ENCODE measurements at places on chromosomes 12 and 14.
A peak's percentile ranks its signal among the peaks of the same experiment; 100 is the strongest.

GRCh38 chr12:127632461-127632860, 634.5 kb upstream of the TMEM132C start:
- DNase-seq, result no peak

DNA sequence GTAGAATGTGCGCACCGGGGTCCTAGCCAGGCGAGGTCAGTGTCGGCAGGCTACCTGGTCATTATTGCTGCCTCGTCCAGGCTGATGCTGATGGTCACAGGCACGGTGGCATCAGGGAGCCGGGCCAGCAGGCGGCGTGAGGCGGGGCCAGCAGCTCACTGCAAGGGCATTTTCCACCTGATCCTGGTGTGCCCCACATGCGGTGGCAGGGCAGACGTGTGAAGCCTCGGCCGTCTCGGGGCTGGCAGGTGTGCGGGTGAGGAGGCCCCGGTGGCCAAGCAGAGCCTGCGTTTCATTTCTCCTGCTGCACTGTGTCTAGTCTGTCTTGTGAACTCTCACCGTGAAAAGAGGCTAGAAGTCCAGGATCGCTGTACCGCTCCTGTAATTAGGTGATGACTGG, 12.0 kb upstream of the AMN start:
- DNase-seq, result no peak

- DNase-seq, result no peak
Measured at GRCh38 chr12:20101046-20101445, 267.3 kb upstream of the PDE3A start.

DNA sequence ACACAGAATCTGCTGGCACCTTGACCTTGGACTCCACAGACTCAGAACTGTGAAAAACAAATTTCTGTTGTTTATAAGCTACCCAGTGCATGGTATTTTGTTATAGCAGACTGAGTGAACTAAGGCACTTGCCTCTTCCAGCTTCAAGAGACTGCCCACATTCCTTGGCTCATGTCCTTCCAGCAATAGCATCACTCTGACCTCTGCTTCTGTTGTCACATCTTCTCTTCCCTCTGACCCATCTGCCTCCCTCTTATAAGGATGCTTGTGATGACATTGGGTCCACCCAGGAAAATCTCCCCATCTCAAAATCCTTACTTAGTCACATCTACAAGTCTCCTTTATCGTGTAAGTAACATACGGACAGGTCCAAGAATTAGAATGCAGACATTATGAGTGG, 200.4 kb downstream of the PIK3C2G start:
- DNase-seq, result no peak

DNA sequence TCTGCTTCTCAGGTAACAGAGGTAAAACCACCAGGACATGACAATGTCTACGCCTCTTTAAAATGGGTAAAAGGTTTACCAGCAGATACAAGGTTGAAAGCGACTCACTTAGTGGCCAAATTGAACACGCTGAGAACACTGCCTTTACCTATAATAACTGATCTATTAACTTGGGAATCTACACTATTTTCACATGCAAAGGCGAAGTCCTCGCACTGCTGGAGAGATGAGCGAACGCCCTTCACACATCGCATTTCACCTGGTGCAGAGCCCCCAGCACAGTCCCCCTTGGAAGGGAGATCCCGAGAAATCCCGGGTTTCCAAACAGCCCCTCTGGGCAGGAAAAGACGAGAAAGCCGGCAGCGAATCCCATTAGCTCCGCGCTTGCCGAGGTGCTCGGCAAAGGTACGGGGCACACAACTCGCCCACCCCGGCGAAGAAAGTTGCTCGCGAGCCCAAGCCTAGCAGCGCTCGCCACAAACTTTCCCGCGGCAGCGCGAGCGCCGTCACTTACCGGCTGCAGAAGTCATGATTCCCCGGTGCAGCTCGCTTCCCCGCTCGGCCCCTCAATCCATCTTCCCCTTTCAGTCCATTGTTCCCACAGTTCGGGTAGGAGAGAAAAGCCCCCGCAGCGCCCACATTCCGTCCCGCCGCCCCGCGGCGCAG, 423 bp downstream of the FGD6 start:
- no peak for DNase-seq

- DNase-seq, result no peak
Measured at GRCh38 chr12:50088577-50089335, 3.6 kb downstream of the SMARCD1 start.

DNA sequence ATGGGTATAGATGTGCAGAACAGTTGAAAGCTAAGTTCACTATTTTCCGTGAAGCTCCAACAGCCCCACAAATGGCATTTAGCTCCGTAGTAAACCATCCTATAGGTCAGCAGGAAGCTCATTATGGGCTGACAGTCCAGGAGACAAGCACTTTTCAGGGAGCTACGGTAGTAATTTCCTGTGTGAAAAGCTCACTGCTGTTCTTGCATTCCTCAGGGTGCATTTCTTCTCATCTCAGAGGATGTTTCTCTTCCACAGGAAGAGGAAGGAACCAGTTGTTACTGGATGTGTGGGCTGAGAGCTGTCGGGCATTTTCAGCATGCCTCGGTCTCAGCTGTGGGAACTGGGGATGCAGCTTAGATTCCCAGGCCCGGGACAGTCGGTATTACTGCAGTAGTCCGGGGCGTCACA, 72.8 kb downstream of the GALNT4 start:
- no peak for DNase-seq

- DNase-seq, result no peak
Measured at GRCh38 chr12:104138797-104139152, 765 bp upstream of the NFYB start.

- no peak for DNase-seq
Measured at GRCh38 chr12:51188359-51189051, 15.6 kb upstream of the TFCP2 start.

- DNase-seq, result no peak
Measured at GRCh38 chr12:116637589-116638150, 78.5 kb downstream of the MAP1LC3B2 start.

DNA sequence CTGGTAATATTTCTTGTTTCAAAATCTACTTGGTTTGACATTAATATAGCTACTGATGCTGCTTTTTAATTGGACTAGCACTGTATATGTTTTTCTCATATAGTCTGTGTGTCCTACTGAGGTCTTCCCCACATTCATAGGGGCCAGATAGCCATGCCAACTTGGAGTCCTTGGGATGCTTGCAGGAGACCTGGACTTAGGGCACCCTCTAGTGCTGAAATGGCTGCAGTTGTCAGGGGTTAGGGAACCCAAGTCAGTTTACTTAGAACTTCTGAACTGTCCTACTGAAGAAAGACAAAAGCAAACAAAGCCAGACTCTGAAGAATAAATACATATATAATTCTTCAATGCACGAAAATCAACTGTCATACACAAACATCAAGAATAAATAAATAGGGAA, 279.9 kb upstream of the SYT1 start:
- no peak for DNase-seq

GRCh38 chr14:100306101-100306997, at the start of gene SLC25A29:
Gene SLC25A29 (minus strand): TSS chr14:100306444. CDS start chr14:100306232, 212 bp downstream.
- DNase-seq, result peak; percentile 79

- no peak for DNase-seq
Measured at GRCh38 chr14:70020352-70021170, 141.3 kb downstream of the SMOC1 start.

DNA sequence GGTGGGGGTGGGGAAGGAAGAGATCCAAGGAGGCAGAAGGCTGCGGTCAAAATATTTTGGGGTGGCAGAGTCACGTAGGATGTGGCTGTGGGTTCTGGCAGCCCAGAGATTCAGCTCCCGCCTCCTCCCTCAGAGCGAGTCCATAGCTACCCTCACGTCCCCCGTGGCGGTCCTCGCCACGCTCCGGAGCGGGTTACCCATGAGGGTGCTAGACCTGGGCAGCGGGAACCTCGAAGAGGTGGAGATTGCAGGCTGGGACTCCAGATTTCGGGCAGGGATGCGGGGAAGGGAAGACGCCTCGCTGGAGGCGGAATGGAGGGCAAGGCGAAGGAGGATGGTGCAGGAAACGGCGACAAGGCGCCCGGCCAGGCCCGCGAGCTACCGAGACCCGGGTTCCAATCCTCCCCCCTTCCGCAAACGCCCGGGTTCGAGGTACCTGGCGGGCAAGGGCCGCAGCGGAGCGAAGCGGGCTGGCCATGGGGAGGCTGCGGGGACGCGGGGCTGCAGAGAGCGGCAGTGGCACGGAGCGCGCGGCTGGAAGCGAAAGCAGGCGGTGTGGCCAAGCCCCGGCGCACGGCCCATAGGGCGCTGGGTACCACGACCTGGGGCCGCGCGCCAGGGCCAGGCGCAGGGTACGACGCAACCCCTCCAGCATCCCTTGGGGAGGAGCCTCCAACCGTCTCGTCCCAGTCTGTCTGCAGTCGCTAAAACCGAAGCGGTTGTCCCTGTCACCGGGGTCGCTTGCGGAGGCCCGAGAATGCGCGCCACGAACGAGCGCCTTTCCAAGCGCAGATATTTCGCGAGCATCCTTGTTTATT, 46.2 kb downstream of the BCAT1 start:
- peak; percentile 12 for DNase-seq

DNA sequence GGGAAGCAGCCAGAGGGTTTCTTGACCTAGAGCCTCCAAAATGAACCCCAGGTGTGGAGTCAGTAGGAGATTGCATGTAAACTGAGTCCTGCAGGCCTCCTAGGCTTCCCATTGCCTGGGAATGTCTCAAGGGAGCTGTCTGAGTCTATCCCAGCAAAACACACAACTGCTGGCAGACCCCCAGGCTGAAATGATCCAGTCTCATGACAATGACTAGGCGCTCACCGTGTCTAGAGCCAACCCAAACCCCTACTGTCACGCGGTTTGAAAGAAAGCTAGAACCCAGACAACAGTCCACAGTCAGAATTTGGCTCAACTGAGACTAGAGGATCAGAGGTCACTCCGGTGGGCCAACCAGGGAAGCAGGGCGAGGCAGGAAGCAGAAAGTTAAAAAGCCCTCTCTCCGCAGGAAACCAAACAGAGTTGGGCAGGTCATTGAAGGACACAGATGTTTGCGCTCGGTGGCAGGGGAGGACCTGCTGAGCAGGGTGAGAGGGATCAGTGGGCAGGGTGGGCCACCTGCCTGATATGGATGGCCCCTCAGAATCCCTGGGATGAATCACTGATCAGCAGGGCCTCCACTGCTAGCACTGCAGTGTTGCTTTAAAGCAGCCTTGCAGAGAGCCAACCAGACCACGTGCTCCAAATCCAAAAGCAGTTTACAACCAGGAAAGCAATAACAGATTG, 23.8 kb downstream of the ACTN1 start:
- DNase-seq, result no peak

All from activated T-cell treated with anti-CD3 and anti-CD28 coated beads for 48 hours (primary cell).